Activated CD4-positive, alpha-beta T cell treated with anti-CD3 and anti-CD28 coated beads for 48 hours (primary cell): ENCODE measurements at places on chromosomes 3 and 15.

- DNase-seq, result no peak
Measured at GRCh38 chr3:143750841-143751240, 97.4 kb downstream of the SLC9A9 start.

DNA sequence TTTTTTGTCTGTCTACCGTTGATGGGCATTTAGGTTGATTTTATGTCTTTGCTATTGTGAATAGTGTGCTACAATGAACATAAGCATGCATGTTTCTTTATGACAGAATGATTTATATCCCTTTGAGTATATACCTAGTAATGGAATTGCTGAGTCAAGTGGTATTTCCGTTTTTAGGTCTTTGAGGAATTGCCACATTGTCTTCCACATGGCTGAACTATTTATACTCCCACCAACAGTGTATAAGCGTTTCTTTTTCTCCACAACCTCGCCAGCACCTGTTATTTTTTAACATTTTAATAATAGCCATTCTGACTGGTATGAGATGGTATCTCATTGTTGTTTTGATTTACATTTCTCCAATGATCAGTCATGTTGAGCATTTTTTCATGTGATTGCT is 89.6 kb upstream of the GALNT15 start:
- no peak for DNase-seq

DNA sequence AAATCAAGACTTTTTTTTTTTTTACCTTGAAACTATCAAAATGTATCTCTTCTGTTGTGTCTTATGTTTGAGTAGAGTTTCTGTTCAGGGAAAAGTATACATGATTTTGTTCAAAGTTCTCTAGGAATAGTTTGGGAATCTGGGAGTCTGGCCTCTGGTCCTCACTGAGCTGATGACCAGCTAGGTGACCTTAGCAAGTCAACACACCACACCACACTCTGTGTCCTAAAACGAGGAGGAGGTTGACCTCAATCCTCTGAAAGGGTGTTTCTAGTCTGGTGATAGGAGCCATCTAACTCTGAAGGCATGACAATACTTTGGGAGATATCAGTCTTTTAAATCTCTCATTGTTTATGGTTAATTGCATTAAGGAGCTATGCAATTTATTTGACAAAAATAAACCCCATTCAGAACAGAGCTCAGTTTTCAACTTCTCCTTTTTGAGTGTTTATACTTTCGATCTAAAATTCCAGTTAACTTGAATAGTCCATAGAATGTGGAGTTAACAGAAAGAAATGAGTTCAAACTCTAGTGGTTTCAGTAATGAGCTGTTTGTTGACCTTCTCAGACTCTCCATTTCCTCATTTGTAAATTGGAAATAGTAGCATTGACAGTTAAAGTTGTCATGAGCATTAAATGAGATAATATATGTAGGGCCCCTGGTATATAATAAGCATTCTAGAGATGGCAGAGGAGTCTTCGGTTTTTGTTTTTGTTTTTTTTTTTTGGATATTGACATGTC is 112.2 kb upstream of the LRRN1 start:
- no peak for DNase-seq

DNA sequence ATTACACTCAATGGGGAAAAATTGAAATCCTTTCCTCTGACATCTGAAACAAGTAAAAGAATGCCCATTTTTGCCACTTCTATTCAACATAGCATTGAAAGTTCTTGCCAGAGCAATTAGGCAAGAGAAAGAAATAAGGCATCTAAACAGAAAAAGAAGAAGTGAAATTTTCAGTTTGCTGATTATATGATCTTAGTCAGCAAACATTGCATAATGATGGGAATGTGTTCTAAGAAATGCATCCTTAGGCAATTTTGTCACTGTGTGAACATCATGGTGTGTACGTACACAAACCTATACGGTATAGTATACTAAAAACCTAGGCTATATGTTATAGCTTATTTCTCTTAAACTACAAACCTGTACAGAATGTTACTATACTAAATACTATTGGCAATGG is 278.0 kb downstream of the CGGBP1 start:
- no peak for DNase-seq

GRCh38 chr3:55272031-55272645 is 215.0 kb downstream of the WNT5A start:
- no peak for DNase-seq

DNA sequence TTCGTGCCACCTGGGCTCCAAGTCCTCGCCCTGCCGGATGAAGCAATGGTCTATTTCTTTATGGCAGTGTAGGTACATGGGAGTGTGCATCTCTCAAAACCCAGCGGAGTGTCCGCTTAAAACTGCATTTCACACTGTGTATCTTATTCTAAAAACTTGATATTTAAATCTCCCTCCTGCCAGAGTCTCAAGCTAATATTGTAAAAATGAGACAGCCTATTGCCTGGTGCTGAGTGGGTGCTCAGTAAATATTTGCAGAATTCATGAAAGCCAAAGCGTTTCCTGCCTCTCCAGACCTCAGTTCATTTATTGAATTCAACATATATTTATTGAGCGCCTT is 330 bp upstream of the TBC1D2B start:
- no peak for DNase-seq

DNA sequence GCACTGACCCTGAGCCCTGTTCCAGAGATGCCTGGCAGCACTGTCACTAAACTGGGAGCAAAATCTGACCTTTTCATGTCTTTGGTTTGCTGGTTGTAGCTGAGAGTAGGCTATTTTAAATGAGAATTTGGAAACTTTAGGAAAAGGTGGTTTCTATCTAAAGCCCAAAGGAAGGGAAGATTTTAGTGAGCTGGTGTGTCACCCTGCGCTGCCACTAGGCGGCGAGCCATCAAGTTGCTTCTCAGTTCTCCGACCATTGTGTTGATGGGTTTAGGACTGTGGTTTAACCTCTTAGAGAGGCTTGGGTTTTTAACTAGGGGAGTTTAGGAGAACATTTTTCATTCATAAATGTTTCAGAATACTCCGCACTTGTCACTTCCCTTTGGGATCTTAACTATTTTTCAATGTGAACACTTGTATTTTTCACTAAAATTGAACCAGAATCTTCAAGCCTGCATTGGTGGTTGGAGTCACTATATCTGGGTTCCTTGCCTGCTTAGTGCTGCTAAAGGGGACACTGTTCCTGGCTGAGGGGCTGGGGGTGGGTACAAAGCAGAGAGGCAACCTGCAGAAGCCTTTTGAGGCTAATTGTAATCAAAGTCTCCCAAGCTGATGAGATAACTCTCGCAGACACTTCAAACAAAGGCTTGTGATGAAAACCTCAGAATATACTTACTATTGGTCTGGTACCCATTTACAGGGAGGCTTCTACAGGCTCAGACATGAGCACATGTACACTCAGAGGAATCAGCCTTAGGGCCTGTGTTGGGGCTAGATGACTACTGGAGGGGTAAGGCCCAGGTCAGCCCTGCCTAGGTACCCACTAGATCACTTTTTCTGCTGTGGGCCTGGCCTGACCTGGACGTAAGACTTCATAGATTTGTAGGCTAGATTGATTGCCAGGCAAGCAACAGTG is 16.8 kb downstream of the EXOSC7 start:
- peak; percentile 42 for DNase-seq

DNA sequence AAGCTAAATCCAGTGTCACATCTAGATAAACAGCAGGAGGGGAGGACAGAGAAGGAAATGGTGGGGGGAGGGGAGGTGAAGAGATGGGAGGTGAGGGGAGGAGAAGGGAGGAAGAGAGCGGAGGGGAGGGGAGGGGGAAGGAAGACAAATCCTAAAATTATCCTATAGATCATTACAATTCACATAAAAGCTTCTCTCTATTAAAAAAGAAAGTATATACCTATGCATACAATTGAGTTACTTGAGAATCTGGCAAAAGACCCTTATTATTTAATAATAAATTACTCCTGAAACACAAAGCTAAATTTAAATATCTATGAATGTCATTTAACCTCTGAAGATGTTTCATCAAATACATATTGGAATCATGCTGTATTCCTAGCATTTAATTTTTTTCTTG is 303.9 kb downstream of the MAGI1 start:
- DNase-seq, result no peak

GRCh38 chr3:44772099-44772442 is 10.5 kb downstream of the KIF15 start:
- no peak for DNase-seq

GRCh38 chr3:136728918-136729317 is 23.3 kb downstream of the STAG1 start:
- DNase-seq, result no peak

- no peak for DNase-seq
Measured at GRCh38 chr15:101570241-101570640, 80.7 kb upstream of the PCSK6 start.

GRCh38 chr3:71441217-71441924 is 142.2 kb downstream of the FOXP1 start:
- DNase-seq, result no peak

DNA sequence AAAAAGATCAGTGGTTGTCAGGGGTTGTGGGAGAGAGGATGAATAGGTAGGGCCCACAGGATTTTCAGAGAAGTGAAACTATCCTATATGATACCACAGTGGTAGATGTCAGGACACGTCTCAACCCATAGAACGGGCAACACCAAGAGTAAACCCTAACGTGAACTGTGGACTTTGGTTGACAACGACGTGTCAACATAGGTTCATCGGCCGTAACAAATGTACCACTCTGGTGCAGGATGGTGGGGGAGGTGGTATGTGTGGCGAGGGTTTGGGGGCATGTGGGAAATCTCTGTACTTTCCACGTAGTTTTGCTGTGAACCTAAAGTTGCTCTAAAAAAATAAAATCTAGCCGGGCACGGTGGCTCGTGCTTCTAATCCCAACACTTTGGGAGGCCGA is 13.0 kb upstream of the PIGZ start:
- DNase-seq, result no peak

DNA sequence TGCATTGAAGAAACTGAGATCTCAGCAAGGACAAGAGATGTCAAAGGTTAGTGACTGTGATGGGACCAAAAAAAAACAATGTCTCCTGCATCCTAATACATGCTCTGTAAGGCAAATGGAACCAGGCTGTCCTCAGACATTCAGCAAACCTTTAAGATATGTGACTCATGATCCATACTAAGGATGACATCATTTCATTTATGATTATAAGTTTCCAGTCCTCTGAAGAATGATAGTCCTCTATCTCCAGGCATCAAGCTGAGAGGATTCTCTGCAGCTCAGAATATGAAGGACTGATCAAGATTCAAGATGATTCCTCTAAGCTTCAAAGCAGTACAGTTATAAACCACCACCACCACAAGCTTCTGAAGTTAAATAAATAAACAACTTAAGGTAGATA is 47.6 kb downstream of the SSR3 start:
- DNase-seq, result no peak

DNA sequence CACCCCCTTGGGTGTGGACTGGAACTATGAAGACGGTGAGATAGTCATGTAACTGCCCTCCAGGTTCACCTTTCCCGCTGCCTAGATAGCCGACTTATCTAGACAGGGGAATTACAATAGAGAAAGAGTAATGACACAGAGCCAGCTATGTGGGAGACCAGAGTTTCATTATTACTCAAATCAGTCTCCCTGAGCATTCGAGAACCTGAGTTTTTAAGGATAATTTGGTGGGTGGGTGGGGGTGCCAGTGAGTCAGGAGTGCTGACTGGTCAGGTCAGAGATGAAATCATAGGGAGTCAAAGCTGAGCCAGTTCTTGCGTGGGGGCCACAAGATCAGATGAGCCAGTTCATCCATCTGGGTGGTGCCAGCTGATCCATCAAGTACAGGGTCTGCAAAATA is 19.7 kb upstream of the DNAJC19 start:
- peak; percentile 62 for DNase-seq

GRCh38 chr3:46399557-46399956 is 7.3 kb downstream of the CCR5AS start:
- no peak for DNase-seq

GRCh38 chr15:64466408-64467141 is 6.2 kb downstream of the ZNF609 start:
- no peak for DNase-seq

DNA sequence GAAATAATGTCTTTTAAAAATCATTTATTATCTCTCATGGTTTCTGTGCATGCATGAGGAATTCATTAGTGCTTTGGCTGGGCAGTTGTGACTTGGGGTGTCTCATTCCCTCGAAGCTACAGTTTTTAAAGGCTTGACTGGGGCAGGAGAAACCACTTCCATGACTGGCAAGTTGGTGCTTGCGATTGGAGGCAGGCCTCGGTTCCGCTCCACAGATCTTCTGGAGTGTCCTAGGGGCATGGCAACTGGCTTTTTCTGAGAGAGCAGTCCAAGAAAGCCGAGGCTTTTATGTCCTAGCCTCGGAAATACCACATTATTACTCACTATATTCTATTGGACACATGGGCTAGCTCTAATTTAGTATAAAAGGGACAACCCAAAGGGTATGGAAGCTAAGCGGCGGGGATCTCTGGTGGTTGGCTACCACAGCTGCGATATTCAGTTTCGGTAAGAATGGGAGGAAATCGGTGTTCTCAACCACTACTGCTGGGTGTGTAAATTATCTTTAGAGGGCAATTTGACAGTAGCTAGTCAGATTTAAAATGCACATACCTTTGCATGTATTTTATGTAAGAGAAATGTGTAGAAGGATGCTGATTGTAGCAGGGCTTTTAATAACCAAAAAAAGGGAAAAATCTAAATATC is 48.8 kb upstream of the TOP2B start:
- no peak for DNase-seq

DNA sequence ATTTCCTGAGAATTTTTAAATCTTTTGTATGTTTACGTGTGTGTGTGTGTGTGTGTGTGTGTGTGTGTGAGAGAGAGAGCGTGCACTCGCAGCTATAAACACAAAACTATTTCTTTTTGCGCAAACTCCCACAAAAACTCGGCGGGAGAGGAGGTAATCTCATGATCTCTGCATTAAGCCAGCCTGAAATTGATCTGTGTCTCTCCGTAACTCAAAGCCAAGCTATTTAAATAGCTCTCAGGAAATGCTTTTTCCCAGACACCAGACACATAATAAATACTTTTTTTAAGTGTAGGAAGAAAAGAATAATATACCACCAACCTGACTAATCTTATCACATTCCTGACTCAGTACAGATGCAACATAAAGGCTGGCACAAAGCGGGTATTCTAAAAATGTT is 226.8 kb downstream of the MAGI1 start:
- no peak for DNase-seq

DNA sequence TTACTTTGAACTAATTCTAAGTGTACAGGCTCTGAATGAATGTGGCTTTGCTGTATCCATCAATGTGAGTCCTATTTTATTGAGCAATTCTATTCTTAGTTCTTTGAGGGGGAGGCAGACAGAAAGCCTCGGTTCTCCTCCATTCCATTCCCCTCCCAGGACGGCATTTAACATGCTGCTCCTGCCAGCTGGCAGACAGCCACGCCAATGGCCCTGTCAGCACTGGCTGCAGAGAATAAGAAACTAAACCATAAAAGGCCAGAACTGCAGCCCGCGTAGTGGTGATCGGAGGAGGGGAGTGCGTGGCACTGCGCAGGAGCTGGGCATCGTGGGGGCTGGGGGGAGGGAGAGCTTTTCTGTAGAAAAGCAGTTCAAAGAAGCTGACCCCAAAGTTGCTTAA is 76.0 kb upstream of the HACD2 start:
- DNase-seq, result no peak
